CD4-positive, alpha-beta memory T cell (primary cell): ENCODE measurements at places on chromosomes 12 and 14. TPM values are rescaled to one million over a fixed set of nuclear protein-coding genes. Genes with fewer than 3 reads are reported as not detected.

The MUCL1 gene
- polyA plus RNA-seq = not detected

The POTEM gene
- polyA plus RNA-seq = not detected

The GLIPR1L1 gene
- polyA plus RNA-seq = not detected

The MFAP5 gene
- not detected for polyA plus RNA-seq

The DAO gene
- not detected for polyA plus RNA-seq
